ENCODE measurements at places on chromosomes 3 and 15. TPM values are rescaled to one million over a fixed set of nuclear protein-coding genes. Genes with fewer than 3 reads are reported as not detected.
A peak's percentile ranks its signal among the peaks of the same experiment; 100 is the strongest.

CYP11A1 gene
- not detected for polyA plus RNA-seq

ITIH1 gene
- not detected for polyA plus RNA-seq

DNA sequence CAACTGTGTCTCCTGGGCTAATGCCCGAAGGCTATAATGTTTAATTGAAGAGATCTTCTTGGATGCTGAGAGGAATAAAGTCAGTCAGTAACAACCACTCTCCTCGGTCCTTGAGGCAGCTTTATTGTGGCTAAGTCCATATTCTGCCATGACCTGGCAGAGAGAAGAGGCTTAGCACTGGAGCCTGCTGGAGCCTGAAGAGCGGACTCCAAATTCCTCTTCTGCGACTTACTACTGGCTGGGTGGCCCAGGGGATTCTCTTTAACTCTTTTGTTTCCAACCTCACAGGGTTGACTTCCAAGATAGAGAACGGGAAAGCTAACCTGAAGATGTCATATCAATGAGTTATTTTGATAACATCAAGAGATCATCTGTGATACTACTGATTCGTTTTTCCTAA lies 71.1 kb downstream of the MYO1E start:
- no peak for DNase-seq

GRCh38 chr15:75023872-75024636 lies 664 bp downstream of the PPCDC start:
- no peak for DNase-seq

DNA sequence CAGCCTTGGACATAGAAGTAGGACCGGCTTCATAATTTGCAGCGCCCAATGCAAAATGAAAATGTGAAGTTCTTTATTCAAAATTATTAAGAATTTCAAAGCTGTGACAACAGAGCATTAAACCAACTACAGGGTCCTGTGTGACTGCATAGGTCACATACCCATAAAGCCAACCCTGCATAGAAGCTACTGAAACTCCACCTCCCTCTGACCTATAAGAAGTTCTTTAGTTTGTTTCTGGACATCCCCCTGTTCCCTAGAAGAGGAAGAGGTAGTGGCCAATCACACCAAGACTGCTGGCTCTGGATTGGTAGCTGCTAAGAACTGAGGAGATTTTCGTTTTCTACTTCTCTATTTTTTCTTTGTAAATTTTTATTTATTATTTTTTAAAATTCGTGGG lies 9.0 kb upstream of the SELENOT start:
- no peak for DNase-seq

- no peak for DNase-seq
Observed at GRCh38 chr3:123536153-123536895, 48.5 kb downstream of the HACD2 start.

GOLGA6L1 gene
- polyA plus RNA-seq = not detected

XYLB gene
- 1.8 TPM for polyA plus RNA-seq

DNA sequence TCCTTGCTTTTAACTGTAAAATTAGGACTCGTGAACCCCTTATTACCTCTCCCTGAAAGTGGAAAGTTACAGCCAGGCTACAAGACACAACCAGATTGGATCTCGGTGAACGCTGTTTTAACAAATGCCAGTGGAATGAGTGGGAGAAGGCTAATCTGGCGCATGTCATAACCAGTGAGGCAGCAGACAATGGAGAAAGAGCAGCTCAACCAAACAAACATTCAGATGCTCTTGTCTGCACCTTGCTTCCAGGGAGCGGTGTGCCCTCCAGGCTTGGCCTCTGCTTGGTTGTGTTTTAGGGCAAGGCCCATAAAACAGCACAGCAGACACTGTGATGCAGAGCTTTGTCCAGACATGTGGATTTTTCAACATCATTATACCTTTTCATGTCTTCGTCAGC lies 45.9 kb upstream of the ATP1B3 start:
- peak; percentile 95 for DNase-seq

DNA sequence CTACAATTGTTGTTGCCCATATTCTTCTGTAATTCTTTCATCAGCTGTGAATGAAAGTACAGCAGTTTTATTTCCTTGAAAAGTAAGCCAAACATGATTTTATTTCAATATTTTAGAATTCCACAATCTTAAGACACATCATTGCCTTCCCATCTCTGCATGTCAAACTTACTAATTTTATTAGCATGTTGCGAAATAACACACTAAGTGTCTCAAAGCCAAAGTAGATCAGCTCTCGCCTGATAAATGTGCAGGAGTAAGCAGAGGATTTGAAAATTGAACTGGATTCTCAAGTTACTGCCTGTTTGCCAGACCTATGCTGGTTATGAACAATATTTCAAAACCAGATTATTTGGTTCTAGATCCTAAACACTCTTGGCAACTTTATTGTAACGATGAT lies 25.7 kb downstream of the TGFBR2 start:
- no peak for DNase-seq

NR2E3 gene
- polyA plus RNA-seq = 0.18 TPM

- no peak for DNase-seq
Observed at GRCh38 chr15:48966595-48967301, 3.0 kb upstream of the SHC4 start.

DNA sequence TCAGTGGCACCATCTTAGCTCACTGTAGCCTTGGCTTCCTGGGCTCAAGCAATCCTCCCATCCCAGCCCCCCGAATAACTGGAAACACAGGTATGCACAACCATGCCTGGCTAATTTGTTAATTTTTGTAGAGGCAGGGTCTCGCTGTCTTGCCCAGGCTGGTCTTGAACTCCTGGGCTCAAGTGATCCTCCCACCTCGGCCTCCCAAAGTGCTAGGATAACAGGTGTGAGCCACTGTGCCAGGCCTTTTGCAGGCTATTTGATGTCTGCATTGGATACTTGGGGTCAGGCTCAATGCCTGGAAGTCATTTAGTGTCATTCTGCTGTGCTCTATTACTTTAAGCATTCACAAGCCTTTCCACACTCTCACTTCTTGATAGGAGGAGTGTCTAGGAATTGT lies 17.6 kb downstream of the LIMD1 start:
- no peak for DNase-seq

Measured in keratinocyte (primary cell).